Activated CD4-positive, alpha-beta T cell treated with anti-CD3 and anti-CD28 coated beads for 24 hours (primary cell): ENCODE measurements at places on chromosomes 4 and X.

- DNase-seq = no peak
Observed at GRCh38 chr4:145501051-145501660, 19.5 kb downstream of the SMAD1 start.

DNA sequence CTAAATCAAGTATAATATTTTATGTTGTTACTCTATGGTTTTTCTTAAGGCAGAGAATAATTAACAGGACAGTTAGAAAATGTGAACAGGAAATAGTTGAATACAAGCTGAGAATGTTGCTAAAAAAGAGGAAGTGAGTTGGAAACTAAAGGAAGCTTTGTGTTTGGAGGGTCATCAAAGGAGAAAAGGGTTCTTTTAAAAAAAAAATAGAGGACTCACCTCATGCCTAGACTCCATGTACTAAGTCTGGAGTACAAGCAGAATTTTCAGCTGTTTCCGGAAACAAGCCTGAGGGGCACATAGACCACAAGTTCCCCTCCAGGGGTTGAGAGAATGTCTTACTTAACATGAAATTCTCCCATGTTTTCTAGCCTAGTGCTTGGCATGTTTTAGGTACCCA, 20.1 kb upstream of the MAP7D3 start:
- DNase-seq = no peak

- no peak for DNase-seq
Observed at GRCh38 chr4:118281611-118282442, 71.0 kb downstream of the PRSS12 start.

GRCh38 chr4:157810137-157810774, 362.6 kb downstream of the GASK1B start:
- no peak for DNase-seq

DNA sequence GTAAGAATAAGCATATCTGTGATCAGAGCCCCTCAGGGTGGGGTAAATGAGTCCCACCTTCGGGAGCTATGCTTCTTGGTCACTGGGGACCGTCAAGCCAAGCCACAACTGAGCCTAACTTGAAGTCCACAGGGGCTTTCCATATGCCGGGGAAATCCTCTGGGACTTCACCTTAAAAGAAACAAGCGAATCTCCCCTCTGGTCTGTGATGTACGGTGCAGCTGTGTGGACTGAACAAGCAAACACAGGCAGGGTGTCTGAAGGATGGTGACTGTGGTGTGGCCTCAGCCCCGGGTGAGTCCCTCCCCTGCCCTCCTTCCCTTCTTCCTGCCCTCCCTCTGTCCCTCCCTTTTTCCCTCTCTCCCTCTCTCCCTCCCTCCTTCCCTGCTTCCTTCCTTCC, 29.7 kb upstream of the PPP2R2C start:
- DNase-seq = no peak

DNA sequence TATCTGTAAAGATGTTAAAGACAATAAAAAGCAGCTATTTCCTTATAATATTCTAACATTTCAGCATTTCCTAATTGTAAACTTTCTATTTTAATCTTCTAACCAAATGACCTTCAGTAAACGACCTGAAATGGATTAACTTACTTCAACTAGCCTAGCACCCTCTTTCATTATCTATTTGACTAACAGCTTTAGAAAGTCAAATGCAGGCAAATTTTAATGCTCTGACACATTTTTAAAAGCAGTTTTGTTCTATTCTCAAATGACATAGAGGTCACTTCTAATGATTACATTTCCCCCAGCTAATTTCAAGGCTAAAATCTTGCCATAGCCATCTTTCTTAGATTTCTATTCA, 41.9 kb downstream of the SLC7A11 start:
- no peak for DNase-seq

DNA sequence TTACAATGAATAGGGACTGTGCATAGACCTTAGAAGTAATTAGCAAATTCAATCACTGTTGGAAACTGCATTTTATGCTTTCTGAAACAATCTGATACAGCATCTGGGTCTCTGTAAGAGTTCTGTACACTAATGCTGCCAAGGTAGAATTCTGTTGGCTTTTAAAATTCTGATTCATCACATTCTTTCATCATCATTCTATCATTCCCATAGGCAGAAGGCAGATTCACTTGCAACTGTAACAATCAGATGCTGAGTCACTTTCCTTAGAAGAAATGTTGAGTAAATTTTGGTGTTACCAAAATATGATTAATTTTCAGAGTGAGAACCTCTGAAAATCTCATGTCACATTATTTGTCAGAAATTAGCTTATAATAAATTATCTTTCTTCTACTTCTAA, 267.2 kb downstream of the MAPK10 start:
- DNase-seq = no peak

DNA sequence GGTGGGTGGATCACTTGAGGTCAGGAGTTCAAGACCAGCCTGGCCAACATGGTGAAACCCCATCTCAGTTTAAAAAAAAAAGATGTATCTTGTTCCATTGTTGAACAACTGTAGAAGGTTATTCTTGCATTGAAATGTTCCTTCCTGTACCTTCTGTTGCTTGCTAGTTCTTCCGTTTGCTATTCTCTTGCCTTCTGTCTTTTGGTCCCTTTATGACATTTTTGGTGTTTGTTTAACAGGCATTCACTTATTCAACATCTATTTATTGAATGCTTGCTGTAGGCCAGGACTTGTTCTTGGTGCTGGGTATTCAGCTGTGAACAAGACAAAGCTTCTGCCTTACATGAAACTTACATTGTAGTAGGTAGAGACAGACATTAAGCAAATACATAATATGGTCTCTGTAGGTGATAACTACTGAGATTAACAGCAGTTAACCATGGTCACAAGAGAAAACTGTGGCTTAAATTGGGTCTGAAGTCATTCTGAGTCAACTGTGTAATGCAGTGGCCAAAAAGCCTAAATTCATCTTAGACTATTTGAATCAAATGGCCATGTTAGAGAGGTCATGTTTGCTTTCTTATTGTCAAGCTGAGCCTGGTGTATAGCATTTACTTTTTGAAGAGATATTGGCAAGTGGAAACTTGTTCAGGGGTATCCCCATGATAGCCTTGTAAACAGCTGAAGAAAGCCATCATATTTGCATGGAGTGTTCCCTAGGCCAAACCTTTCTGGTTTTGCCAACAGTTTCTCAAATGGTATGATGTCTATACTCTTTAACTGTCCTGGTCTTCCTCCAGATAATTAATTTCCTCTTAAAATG, 35.6 kb downstream of the GAB1 start:
- DNase-seq = no peak

- no peak for DNase-seq
Observed at GRCh38 chrX:41137589-41137988, 52.3 kb downstream of the USP9X start.

DNA sequence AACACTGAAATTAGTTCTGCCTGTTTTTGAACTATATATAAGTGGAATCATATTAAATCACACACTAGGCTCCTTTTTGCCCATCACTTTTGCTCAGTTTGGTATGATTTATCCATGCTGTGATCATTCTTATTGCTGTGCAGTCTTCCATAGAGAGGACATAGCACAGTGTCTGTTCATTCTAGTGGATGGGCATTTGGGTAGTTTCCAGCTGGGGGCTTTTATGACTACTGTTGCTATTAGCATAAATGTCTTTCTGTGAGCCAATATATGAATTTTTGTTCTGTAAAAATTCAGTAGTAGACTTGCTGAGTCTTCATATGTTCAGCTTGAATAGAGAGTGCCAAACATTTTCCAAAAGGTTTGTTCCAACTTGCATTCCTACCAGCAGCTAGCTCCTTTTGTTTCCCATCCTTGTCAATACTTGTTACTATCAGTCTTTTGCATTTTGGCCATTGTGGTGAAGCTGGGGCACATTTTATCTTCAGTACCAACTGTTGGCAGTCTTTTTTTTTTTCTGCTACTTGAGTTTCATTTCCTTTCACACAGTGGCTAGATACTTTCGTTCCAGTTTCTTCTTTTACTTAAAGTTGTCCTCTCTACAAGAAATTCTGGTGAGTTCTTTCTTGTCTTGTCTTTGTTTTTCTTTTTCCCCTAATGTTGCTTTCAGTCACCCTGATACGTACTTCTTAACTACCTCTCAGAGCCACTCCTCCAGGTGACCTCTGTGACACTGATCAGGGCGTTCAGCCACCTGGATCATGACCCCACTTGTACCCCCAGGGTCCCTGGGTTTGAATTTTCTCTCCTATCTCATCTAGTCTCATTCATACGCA, 87.0 kb downstream of the ANXA3 start:
- DNase-seq = no peak

DNA sequence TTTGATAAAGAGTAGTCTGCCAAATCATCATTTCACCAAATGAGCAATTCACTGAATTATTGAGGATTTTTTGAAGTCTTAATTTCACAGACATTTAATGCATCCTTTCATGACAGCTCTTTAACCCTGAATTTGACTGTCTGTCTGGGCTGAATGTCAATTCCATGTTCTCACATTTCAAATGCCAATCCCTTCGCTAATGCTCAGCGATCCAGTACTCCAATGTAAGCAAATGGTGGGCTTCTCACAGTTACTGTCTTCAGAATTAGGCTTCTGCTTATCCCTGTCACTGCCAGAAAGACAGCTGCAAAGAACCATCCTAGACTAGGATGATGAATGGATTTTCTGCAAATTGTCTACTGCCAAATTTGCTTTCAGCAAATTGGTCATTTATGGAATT, 36.2 kb upstream of the USP38 start:
- no peak for DNase-seq

GRCh38 chrX:9135901-9136510, 102.1 kb upstream of the FAM9B start:
- DNase-seq = no peak

- DNase-seq = no peak
Observed at GRCh38 chr4:176791591-176792325, 964 bp downstream of the VEGFC start.

DNA sequence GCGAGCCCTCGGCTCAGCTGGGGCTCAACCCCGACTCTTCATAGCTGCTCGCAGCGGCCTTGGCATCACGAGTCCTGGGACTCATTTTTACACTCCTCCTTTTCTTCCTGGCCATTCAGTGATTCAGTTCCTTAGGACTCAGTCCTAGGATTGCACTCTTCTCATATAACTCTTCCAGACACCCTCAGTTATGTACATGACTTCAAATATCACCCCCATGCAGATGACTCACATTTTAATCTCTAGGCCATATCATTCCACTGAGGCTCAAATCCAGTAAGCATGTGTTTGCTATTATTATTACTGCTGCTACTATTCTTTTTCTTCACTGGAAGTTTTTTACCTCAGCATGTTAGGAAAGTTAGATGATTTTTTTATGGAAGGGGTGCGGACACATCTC, 14.4 kb downstream of the ITGB1BP2 start:
- DNase-seq = no peak

GRCh38 chr4:100414016-100414790, 103.6 kb downstream of the EMCN start:
- no peak for DNase-seq

GRCh38 chrX:46140272-46140671, 404.9 kb downstream of the ZNF674 start:
- no peak for DNase-seq

DNA sequence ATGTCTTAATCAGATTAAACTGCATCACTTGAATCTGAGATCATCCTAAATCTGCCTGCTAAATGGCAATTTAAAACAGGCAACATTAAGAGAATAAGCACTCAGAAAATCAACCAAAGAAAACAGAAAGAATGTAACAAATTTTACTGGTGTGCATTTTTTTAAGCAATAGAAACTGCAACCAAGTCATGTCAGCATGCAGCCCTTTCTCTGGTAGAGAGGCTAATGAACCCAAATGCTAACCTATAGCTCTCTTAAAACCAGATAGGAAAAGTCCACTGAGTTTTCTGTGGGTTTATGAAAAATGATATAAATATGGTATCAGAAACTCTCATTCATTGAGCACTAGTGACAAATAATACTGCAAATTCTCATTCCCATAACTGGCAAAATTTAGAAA, 35.6 kb downstream of the COL25A1 start:
- DNase-seq = no peak

DNA sequence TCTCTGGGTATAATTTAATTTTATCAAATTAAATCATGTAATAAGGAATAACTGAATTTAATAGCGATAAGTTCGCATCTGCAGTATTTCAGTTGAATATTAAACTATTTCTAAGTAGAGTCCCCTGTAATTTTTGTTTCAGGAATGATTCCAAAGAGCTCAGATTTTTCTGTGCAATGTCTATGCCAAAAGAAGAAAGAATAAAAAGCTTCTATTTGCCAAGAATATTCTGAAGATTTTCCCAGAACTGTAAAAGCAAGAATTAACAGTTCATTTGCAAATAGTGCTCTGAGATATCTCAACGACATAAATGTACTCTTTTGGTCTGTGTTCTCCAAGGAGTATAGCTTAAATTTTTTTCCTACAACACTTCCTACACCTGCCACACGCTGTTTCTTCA, 1242.8 kb upstream of the DIAPH2 start:
- DNase-seq = no peak

DNA sequence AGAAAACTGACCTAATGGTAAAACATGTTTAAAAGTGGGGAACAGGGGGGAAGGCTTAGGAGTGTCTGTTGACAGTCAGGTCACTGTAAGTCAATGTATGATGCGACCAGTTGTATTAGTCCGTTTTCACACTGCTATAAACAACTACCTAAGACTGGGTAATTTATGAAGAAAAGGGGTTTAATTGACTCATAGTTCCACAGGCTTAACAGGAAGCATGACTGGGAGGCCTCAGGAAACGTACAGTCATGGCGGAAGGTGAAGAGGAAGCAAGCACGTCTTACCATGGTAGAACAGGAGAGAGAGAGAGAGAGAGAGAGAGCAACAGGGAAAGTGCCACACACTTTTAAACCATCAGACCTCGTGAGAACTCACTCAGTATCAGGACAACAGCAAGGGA, 13.0 kb upstream of the PLAC1 start:
- no peak for DNase-seq

DNA sequence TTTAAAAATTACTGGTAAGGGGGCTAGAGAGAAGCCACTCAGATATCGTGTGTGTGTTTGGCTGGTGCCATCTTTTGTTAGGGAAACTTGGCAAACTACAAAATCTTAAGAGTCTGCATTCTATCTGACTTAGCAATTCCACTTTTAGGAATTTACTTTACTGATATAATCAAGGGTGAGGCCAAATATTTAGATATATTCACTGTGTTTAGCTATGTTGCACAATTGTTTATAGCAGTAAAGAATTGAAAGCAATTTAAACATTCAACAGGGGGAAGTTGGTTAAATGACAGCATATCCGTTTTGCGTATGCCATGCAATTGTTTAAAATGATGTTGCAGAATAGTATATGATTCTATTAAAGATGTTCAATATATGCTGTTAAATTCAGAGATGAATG, 6.4 kb upstream of the HERC3 start:
- no peak for DNase-seq
